ENCODE measurements at places on chromosomes 7 and 10.
A peak's percentile ranks its signal among the peaks of the same experiment; 100 is the strongest.

- DNase-seq, result no peak
These were observed 28.5 kb upstream of the CRYGN start for GRCh38 chr7:151468217-151469018.

DNA sequence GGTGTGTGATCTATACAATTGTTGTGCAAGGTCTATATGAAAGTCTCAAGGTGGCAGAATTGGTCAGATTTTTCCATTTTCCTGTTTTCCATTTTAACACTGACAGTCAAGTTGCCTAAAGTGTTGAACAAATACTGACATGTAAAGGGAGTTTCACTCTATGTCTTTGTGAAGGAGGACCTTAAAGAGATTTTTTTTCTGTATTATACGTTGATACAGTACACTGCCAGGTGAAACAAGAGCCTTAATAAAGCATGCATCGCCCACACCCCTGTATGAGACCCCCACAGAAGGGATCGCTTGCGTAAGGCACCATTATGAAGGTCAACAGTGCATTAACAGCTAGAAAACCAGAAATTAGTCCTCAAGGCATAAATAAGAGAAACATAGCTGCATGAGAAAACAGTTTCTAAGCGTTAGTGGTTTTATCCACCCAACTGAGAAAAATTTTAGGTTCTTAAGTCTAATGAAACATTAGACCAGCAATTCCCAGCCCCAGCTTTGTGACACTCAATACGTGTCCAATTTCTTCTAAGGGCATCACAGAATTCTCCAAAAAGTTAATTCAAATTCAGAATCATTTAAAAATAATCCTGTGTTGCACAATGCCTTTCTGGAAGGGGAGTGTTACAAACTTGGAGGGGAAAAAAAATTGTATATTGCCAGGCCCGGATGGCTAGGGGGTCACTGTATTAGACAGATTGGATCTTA lies 6.9 kb downstream of the KLF6 start:
- DNase-seq, result no peak

GRCh38 chr10:4270116-4270515 lies 485.1 kb upstream of the KLF6 start:
- DNase-seq, result no peak

- DNase-seq, result peak; percentile 55
These were observed 12.8 kb upstream of the LRRC4 start for GRCh38 chr7:128044064-128044463.

- no peak for DNase-seq
These were observed 626.2 kb downstream of the SUGCT start for GRCh38 chr7:40760987-40761386.

- DNase-seq, result no peak
These were observed 142.6 kb downstream of the TWIST1 start for GRCh38 chr7:18974803-18975202.

GRCh38 chr10:56139405-56139804 lies 221.7 kb downstream of the ZWINT start:
- DNase-seq, result no peak

GRCh38 chr10:71564194-71564820 lies 155.3 kb downstream of the C10orf105 start:
- DNase-seq, result no peak

- peak; percentile 67 for DNase-seq
These were observed 101.0 kb upstream of the AGR3 start for GRCh38 chr7:16982640-16983350.

DNA sequence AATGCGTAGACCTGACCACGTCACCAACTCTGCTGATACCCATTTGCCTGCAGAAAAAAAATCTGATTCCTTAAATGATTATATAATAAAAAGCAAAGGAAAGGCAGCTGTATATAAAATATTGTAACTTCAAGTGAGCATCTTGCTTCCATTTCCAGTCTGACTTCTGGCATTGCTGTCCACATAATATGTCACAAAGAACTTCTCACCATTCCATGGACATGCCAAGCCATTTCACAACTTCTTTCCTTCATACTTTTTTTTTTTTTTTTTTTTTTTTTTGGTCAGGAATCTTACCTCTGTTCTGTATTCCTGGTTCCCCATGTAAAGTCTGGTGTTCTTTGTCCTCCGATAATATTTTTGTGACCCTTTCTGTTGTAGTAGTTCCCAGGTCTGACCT lies 165.5 kb downstream of the SND1 start:
- DNase-seq, result no peak

DNA sequence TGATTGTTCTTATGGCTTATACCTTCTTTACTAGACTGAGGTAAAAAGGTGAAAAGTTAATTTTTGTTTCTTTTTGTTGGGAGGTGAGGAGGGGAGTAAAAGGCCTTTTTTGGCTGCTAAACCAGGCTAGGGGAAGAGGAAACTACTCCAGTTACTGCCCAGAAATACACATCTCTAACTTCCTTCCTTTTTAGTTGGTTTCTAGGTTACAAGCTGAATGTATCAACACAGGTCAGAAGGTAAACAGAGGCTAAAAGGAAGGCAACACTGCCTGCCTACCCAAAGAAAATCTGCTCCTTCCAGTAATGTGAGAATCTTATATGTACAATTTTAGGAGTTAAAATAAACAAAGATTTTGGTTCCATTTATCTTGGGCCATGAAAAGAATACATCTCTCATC lies 140.4 kb downstream of the NRBF2 start:
- no peak for DNase-seq

All from hematopoietic multipotent progenitor cell treated with erythropoietin and hydrocortisone succinate and interleukin-3 and kit ligand, for 6 days (in vitro differentiated cells).